ENCODE measurements at places on chromosomes 4 and X.

DNA sequence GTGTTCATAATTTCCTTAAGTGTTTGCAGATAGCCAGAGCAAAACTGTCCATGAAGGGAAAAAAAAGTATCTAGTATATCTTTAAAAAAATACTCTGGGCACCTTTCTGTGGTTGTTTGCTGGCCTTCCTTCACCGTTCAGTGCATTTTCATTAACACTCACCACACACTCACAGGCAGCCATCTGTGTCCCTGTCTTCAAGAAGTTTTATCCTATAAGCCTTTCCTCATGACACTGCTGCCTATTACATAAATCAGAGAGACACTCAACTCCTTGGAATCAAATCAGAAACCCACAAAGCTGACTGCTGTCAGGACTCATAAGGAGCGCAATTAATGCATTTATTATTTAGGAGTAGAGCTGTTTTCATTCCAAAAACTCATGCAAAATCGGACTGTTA is 1720.2 kb downstream of the PCDH7 start:
- DNase-seq: no peak

GRCh38 chrX:78769101-78769755 is 21.7 kb downstream of the LPAR4 start:
- DNase-seq: no peak

DNA sequence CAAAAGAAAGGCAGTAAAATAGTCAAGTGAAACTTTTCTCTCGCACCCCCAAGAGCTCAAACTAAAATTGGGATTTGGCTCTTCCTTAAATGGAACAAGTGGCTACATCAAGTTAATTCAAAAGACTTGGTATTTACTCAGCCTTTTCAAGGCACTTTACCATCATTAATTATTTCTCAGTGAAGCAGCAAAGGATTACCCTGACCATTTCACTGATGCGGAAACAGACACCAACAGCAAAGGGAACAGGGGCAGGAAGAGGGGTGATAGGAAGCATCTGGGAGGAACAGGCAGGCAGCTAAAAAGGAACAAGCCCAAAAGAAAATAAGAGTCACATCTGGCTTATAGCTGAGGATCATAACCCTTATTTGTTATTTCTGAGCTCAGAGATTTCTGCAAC is 2.7 kb downstream of the SCML2 start:
- DNase-seq: no peak

DNA sequence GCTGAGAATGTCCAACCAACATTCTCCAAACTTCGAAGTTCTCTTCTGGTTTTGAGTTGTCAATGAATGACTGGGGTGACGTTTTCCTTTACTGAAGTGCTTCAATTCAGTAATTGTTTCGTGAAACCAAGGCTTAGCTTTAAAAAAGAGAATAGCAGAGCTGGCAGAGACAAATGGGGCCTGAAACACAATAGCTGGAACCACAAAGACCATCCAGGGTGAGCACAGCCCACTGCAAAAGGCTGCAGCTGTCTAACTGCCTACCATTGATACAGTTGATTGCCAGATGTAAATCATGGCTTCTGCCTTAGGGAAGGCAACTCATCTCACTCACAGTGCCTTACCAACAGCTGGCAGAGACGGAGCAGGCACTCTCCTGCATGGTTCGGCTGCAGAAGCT is 78.7 kb upstream of the ZNF518B start:
- DNase-seq: no peak

- DNase-seq: no peak
Measured at GRCh38 chr4:169236873-169237626, 33.7 kb downstream of the SH3RF1 start.

Measured in stimulated activated CD8-positive, alpha-beta memory T cell treated with anti-CD3 and anti-CD28 coated beads, Interleukin-2, amount 100 ng/mL, for 48 hours (primary cell).